Activated CD4-positive, alpha-beta T cell treated with anti-CD3 and anti-CD28 coated beads, Interleukin-2, amount 10 ng/mL, durations not matched to agents 24 days and 14 days (primary cell): ENCODE measurements at places on chromosomes 3 and 15. TPM values are rescaled to one million over a fixed set of nuclear protein-coding genes. Genes with fewer than 3 reads are reported as not detected.
A peak's percentile ranks its signal among the peaks of the same experiment; 100 is the strongest.

GOLGA6L4 gene
- total RNA-seq, result 1.1 and 1.7 TPM in 2 replicates

PIGB gene
- total RNA-seq, result 13.3 and 18.6 TPM in 2 replicates

DNA sequence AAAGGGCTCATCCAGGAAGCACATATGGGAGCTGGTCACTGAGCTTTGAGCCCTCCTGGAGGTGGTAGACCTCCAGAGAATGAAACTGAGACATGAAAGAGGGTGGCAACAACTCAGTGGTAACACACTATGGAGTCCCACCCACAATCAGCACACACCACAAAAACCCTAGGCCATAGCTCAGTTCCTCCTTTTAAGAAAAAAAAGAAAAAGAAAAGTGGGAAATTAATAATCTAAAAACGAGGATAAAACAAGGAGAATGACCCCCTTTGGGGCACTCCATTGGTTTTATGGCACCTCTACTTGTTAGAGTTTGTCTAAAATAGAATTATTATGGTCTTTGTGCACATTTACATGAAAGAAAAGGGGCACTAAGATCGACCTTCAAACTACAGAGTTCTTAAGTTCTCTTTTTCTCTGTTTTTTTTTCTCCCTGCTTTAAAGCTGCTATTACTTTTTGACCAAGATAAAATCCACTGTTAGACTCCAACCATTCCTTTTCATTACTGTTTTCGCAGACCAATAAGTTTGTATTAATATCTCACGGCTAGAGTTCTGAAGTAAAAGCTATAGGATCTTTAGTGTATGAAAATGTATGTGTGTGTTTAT is 40.2 kb upstream of the ZBTB20 start:
- no peak for DNase-seq

- DNase-seq, result no peak
Measured at GRCh38 chr3:50133283-50133615, 21.9 kb upstream of the SEMA3F start.

GRCh38 chr3:86973440-86973839 is 17.5 kb downstream of the VGLL3 start:
- no peak for DNase-seq

DNA sequence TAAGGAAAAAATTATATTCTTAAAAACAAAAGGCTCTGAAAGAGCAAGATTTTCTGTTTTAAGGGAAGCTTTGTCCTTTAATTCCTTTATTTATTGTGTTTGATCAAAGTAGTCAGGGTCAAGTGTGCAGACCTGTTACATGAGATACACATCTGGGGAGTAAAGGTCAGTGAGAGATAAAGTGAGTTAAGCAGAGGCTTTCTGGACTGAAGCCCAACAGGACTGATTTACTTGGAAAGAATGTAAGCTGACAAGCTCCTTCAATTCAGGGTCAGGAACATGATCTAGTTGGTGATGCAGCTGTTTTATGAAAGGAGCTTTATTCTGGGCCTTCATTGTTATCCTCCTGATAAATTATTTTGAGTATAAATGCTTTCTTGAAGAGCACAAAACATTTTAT is 20.7 kb upstream of the OTOL1 start:
- no peak for DNase-seq

DNA sequence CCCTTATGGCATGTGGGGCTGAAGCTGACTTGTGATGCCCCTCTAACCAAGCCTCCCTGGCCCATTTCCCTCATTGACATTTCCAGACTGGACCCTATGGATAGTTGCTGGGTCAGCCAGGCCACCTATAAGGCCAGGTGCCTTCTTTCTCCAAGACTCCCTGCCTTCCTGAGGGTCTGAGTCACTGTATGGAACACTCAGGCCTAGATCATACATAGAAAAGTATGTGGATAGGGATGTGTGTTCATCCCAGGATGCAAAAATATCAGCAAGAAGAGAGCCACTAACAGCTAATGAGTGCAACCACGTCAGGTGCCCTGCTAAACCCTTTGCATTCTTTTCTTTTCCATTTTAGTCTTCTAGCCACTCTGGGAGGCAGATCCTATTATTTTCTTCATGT is 168.4 kb upstream of the WNT5A start:
- DNase-seq, result no peak

DNA sequence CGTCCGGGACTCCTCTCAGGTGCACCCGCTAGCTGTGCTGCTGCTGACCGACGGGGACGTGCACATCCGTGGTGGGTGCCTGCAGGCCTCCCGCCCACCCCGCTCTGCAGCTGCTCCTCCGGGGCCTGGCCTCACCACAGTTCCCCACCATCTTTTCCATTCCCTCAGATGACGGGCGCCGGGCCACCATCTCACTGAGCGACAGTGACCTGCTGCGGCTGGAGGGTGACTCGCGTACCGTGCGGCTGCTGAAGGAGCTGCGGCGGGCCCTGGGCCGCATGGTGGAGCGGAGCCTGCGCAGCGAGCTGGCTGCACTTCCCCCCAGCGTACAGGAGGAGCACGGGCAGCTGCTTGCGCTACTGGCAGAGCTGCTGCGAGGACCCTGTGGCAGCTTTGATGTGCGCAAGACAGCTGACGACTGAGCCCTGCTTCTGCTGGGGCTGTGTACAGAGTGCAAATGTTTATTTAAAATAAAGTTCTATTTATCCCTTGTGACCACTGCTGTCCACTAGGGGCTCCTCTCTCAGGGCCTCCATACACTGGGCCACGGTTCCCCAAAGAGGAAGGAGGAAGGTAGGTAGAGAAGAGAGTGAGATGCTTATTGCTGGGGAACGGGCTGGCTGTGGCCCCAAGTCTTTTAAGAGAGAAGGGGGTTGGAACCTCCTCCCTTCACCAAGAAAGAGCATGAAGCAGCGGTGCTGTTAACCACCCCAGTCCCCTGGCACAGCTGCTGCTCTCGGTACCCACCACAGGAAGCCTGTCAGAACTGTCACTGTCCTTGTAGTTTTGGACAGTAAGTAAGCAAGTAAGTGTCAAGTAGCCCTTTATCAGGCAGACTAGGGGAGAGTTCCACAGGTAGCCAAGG is 47.0 kb downstream of the DHX30 start:
- no peak for DNase-seq

DNA sequence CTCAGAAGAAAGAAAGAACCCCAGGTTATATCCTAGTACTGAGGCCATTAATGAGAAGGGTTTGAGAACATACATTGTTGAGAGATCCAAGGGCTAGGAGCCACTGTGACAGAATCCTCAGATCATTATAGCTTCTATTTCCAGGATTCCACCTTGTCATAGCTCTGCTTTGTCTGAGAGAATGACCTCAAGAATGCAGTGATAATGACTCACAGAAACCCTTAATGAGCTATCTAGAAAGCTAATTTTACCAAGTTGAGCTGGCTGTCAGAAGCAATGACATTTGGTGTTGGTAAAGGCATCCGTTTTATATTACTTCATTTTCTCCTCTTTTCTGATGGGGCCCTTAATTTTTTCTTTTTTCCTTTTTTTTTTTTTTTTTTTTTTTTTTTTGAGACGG is 10.9 kb downstream of the TRIP4 start:
- no peak for DNase-seq

- no peak for DNase-seq
Measured at GRCh38 chr15:42772144-42772543, 35.2 kb upstream of the CDAN1 start.

DNA sequence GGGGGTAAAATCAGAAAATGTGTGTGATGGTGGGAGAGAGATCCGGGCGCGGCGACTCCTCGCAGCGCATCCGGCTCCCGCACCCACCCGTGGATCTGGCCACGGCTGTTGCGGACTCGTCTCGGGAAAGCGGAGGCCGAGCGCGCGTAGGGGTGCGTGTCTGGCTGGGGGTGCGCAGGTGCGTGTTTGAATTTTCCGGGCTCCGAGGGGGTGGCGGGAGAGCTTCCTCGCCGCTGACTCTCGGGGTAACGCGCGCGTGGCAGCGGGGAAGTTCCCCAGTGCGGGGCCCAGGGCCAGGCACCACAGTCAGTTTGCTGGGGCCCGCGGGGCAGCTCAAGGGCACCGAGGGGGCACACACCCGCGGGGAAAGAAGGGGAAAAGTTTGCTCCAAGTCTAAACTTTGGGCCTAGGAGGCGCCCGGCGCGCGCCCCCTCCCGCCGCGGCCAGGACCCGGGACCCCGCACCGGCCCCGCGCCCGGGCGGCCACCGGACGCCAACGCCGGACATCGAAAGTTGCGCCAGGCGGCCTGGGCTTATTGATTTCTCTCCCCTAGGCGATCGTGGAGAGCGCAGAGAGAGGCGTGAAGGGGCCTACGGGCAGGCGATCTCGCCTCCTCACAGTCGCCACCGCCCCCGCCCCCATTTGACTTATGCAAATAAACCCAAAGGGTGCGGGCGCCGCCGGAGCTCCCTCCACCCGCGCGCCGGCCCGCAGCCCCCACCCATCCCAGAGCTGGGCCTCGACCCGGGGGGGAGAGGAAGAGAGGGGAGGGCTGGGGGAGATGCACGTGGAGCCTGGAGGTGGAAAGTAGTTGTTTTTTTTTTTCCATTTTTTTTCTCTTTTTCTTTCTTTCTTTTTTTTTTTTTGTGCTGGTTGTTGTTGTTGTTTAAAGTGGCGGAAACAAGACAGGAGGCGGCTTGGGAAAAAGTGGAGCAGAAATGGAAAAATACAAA is 639 bp downstream of the FOXP1 start:
- peak; percentile 84 for DNase-seq

DNA sequence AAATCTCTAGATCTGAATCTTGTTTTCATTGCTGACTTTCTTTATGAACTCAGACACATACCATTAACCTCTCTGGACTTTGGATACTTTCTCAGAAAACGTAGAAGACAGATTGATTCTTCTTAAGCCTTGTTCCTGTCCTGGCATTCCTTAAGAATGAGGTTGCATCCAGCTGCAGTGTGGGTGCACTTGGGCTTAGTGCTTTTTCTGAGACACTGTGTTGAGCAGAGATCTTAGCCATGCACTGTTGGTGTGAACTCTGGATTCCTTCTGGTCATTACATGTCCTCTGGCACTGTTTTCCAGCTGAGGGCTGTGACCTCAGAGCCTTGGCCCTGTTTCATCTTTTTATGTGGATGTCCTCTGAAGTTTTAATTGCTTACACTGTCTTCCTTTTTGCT is 428.3 kb downstream of the CNTN4 start:
- DNase-seq, result no peak

DNA sequence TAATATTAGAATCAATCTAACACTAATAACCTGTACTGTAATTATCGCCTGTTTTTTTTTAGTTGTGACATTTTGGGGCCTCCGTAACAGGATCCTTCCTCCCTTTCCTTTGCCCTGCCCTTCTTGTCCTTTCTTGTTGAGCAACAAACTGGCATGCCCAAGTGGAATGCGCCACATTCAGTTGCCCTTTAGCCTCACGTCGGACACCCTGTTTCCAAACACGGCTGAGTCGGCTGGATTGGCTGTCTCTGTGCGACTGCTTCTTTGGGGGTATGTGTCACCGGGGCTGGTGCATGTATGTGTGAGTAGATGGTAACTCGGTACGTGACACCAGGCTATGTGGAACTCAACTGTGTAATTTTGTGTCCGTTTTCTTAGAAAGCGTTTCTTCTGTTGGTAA is 24.1 kb downstream of the TRAK1 start:
- no peak for DNase-seq

TMEM42 gene
- total RNA-seq, result 11.6 and 13.0 TPM in 2 replicates

TP53BP1 gene
- 38.7 and 40.0 TPM in 2 replicates for total RNA-seq

DNA sequence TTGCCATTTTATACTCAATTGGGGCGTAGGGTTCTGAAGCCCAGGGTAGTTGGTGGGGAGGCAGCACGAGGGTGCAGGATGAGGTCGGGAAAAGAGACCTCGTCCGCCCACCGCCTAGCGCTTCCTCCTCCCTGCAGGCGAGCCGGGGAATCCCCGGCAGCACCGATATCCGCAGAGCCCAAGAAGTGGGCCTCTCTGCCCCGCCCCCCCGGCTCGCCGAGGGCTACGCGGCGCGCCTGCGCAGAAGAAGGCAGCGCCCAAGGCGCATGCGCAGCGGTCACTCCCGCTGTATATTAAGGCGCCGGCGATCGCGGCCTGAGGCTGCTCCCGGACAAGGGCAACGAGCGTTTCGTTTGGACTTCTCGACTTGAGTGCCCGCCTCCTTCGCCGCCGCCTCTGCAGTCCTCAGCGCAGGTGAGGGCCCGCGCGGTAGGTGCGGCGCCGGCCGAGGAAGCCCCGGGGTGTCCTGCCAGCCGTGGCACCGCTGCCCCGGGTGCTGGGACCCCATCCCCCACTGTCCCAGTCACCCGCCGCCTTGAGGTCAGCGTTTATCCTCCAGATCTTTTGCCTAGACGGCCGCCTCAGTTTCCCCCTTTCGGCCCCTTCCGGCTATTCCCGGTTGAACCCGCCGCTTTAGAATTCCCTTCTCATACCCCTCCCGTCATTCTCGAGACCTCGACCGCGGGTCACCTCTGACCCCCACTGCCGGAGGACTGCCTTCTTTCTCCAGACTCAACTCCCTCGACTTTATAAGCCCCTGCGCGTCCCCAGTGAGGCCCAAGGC is at the start of gene ALAS1:
ALAS1 (plus strand) TSS at position 319 of the 784 bp plus-strand sequence. CDS start 1,082 bp downstream, outside the sequence.
- peak; percentile 99 for DNase-seq

DNA sequence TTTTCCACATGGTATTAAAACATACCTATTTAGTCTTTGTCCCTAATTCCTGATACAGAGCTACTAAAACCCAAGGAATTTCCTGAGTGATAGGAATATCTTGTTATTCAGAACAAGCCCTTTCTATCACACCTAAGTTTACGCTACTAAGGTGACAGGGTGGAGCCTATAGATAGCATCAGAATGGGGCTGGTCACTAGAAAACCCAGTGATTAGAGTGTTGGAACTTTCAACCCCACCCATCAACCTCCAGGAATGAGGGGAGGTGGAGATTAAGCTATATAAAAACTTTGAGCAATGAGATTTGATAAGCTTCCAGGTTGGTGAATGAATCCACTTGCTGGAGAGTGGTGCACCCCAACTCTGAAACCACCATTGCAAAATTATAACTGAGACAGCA is 62.1 kb upstream of the RNU6-1 start:
- no peak for DNase-seq

RAD51 gene
- total RNA-seq, result 67.5 and 70.3 TPM in 2 replicates

DNA sequence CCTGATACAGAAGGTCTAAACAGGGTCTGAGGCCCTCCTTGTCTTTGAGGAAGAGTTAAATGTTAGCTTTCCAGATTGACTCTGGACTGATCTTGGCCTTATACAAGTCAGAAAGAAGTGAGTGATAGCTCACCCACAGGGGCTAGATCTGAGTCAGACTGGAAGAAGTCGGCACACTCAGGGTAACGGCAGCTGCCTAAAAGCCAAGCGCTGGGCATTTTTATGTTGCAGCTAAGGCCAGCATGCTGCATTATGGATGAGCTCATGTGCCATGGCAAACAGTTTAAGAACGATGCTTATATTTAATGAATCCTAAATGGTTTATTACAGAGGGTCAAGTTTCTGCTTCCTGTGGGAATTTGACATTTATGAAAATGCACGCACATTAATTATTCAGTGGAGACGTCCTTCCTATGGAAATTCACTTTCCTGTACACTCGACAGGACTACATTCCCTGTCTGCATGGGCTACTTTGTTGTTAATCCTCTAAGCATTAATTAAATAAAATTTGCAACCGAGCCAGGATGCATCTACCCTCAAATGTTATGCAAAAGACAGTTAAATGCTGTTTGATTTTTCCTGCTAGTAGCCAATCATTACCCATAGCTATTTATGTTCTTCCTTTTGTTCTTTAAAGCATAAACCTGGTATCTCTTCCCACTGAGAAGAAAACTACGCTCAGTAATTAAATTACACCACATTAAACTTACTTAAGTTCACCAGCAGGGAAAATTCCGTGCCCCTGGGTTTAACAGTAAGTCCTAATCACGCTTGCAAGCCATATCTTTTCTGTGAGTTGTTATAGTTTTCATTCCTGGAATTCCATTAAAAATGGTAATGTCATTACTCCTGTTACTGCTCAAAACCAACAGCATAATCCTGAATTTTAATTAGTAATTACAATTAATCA is 762.7 kb upstream of the CFAP20DC start:
- DNase-seq, result no peak
